Ureter (tissue), 1 donor: ENCODE measurements at places on chromosomes 2 and 18. TPM values are rescaled to one million over a fixed set of nuclear protein-coding genes. Genes with fewer than 3 reads are reported as not detected.

The MSH2 gene
- 18.6 TPM for total RNA-seq

DNA sequence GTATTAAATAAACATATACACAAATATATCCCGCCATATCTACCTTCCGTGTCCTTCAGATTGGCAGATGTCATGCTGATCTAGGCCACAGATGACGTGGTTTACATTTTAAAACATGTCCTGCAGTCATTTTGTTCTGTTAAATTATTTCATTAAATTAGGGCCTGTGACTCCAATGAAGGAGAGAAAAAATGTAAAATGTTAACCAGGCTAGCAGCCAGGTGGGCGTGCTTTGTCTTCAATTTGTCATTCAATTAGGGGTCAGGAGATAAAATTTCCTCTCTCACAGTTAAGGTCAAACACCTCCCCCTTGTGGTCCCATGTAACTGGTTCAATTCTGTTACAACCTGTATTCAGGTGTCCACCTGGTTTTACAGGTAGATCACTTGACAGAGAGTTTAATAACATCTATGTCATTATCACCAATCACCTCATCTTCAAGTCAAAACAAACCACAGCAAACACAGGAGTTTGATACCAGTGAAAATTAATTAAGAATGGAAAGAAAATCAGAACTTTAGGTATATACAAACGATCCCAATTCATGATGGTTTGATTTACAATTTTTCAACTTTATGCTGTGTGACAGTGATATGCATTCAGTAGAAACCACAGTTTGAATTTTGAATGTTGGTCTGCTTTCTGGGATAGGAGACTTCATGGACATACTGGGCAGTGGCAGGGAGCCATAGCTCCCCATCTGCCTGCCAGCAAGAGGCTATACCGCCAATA, 339.4 kb downstream of the CMPK2 start:
- no peak for DNase-seq

- DNase-seq: no peak
These were observed 76.6 kb downstream of the EIPR1 start for GRCh38 chr2:3301001-3301400.

- DNase-seq: no peak
These were observed 42.7 kb upstream of the ALK start for GRCh38 chr2:29963972-29964570.

GRCh38 chr2:232687382-232688160, 9.6 kb upstream of the GIGYF2 start:
- DNase-seq: no peak

DNA sequence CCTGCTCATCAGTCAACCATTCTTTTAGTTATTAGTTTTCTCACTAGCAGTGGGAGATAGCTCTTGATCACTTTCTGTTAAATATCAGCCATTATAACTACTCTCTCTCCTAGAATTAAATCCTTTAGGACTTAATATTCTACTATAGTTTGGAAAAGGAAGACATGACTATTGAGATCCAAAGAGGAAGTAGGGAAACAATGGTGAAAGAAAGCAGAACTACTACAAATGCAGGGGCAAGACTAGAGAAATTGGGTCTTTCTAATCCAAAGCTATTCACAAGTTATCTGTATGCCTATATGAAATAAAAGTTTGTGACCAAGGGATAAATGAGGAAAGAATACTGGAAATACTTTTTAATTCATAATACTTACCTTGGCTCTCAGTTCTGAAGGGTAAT, 65.1 kb downstream of the SRBD1 start:
- DNase-seq: no peak

The HOXD13 gene
- not detected for total RNA-seq

GRCh38 chr2:86313341-86313740, 24.1 kb downstream of the REEP1 start:
- DNase-seq: no peak

DNA sequence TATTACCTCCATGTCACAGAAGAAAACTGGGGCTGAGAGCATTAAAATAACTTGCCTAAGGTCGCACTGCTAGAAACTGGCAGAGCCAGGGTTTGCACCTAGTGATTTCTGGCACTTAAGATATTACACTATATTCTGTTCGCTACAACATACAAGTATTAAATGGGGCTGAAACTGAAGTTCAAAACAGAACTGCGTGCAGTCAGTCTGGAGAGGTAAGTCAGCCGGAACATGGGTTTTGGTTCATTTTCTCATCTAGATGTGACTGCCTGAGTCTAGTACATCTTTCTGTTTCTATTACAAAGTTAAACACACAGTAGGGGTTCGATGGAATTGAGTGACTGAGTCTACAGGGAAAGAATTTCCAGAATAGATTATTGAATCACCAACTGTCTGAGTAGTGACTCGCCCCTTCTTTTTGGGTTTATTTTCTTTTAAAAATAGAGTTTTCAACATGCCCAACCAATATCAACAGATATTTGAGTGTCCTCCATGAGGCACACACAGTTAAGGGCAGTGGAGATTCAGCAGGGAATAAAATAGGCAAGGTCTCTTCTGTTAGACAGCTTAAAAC, 150.8 kb downstream of the RNF152 start:
- DNase-seq: no peak

GRCh38 chr2:150357770-150358467, 129.5 kb downstream of the RND3 start:
- DNase-seq: no peak

GRCh38 chr18:61939046-61939674, 46.4 kb upstream of the RNF152 start:
- DNase-seq: no peak

DNA sequence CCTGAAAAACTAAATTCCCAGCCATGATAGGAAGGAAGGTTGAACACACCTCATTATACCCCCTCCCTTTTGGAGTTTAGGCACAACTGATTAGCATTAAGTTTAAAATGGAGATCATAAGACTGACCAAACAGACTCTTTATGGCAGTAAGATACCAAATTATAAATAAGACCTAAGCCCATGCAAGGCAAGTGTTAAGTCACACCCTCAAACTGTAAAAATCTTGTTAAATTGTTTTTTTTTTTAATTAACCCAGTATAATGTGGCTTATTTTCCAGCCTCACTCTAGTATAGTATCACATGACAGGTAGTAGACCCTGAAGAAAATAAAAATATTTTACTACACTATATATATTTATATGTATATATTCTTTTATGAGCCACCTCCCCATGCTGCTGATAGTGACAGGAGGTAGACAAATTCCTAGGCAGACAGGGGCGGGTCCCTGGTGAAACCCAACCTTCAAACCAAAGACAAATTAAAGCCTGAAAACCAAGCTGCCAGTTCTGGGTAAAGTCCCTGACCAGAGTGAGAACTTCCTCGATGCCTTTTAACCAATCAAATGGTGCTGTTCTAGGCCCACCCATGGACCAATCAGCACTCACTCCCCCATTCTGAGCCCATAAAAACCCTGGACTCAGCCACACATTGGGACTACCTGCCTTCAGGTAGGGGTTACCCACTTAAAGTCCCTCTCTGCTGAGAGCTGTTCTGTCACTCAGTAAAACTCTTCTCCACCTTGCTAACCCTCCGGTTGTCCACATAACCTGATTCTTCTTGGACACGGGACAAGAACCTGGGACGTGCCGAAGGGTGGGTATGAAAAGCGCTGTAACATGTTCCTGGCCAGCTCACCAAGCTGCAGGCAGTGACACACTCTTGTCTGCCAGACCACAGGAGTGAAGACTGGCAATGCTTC, 123.9 kb upstream of the B3GNT2 start:
- no peak for DNase-seq

The CAPN10 gene
- total RNA-seq: 34.4 TPM

- no peak for DNase-seq
These were observed 13.4 kb upstream of the WDR75 start for GRCh38 chr2:189427872-189428271.

GRCh38 chr2:129709956-129710598, 269.4 kb upstream of the RAB6C start:
- DNase-seq: no peak

DNA sequence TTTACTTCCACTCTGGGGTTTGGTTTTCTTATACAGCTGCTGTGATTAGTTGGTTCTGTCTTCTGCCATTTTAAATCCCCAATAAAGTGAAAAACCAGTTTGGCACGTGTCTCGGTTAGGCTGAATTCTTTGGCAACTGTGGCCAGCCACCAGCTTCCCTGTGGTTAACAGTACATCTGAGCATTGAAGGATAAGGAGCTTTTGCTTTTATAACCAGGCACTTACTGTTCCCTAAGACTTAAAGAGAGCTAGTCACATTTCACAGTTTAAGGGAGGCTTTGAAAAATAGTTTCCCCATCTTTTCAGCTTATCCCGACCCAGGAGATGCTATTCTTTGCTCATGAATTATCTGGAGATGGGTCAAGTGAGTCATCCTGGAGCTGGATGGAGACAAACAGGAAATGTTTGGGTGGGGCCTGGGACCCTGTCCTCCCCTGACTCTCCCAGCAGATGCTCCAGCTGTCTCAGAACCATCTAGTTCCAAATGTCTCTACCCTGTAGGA, 57.3 kb upstream of the EML6 start:
- DNase-seq: no peak

DNA sequence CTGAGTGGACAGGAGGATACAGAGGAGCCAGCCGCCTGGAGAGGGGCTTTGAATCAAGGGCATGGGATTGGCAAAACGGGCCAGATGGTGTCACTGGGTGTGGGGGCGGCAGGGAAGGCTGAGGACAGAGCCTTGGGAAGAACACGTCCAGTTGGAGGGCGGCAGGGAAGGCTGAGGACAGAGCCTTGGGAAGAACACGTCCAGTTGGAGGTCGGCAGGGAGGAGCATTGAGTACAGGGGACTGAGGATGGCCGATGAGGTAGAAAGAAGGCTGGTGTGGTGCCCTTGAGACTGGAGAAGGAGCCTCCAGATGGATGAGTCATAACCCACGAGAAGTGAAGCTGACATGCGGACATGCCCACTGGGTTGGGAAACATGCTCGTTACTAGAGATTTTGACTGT, 4.5 kb downstream of the HES6 start:
- no peak for DNase-seq

DNA sequence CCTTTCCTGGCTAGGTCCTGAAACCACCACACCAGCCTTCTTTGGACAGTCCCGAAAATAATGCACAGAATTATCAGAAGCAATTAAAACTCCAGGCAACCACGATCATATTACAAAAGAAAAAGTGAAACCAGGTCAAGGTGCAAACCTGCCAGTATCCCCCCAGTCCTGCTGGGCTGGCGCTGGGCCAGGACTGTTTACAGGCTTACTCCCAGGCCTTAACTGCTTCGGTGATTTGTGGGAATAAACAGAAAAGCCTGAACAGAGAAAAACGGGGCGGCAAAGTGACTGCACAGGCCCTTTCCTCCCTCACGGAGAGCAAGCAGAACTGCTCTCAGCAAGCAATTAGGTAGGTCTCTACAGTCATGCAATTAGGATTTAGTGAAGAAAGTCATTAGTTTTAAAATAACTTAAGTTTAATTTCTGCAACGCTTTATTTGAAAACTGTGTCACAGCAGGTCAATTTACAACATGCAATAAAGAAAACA, 1.3 kb downstream of the HDAC4 start:
- no peak for DNase-seq

GRCh38 chr2:173990970-173991819, 26.0 kb upstream of the SP3 start:
- peak; percentile 85 for DNase-seq

DNA sequence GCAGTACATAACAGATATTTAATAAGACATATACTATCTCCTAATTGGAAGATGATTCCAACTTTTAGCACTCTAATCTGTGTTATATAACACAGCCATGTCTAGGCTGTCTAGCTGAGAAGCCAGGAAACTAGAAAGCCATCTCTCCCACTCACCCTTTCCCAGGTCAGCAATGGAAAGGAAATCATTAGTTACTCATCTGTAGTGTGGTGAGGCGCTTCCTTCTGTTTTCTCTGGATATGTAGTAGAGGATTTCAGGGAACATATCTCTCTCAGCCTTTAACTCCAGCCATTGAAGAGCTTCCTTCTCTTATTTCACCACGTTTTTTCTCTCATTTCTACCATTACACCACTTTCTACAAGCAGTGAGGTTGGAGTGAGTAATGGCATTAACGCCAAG, 19.4 kb downstream of the RBBP8 start:
- DNase-seq: no peak

The KCNJ3 gene
- 1.4 TPM for total RNA-seq

The CARF gene
- 20.6 TPM for total RNA-seq

DNA sequence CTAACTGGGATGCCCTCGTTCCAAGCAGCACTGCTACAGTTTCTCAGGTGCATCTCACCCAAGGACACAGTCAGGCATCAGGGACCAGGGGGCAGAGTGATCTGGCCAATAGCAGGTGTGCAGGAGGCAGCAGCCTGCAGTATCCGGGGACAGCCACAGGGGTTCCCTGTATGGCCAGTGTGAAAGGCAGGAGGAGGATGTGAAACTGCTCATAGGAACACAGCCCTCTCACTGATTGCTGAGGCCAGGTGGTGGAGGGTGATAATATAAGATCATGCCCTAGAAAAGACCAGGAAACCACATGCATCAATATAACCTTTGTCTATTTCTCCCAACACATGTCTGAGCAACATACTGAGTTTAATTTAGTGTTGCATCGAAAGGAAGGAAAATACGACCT, 112.7 kb upstream of the TACR1 start:
- DNase-seq: no peak

DNA sequence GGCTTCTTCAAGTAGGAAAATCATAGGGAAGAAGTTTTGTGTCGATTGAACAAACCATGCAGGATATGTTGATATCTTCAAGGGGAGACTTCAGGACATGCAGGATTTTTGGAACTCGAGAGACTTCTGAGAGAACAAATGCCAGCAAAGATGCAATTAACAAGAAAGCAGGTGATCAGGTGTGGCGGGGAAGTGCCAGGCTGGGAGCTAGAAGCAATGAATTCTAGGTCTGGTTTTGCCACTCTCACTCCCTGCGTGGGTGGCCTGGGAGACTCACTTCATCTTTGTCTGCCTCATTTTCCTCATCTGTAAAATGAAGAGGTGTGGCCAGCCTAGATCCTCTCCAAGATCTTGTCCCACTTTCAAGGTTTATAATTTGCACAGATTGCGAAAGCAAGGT, 3.1 kb downstream of the SERPINB5 start:
- DNase-seq: no peak

The DSG2 gene
- 93.1 TPM for total RNA-seq

The SPIRE1 gene
- total RNA-seq: 28.1 TPM

The UGT1A8 gene
- total RNA-seq: 4.4 TPM
